ENCODE measurements at places on chromosomes 16 and 17.

GRCh38 chr16:7324321-7324720 lies 8.3 kb upstream of the RBFOX1 start:
- DNase-seq: no peak

GRCh38 chr17:81373536-81374160 lies 21.6 kb upstream of the BAHCC1 start:
- DNase-seq: no peak

DNA sequence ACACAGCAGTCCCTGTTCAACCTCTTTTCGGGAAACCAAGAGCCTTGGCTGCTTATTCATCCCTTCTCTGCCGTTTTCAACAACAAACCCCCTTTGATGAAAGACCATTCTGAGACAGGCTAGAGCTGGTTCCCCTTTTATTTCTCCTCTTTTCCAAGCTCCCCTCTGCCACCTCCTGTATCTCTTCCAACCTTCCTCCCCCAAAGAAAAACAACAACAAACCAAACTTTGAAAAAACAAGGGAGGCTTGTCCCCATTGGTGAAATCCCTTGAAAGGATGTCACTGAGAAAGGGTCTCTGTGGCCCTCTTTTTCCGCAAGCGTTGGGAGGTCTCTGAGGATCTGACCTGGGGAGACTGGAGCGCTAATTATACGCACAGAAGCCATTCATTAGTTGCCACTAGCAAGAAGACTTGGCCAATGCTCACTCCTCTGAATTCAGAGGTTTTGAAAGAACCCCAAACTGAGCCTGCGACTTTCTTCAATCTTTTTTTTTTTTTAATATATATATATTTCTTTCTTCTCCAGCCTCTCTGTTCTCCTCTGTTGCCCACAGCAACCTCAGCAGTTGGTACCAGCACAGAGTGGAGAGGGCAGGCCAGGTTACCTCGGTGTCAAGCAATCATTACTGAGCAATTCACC lies 101.4 kb downstream of the PITPNC1 start:
- DNase-seq: no peak

DNA sequence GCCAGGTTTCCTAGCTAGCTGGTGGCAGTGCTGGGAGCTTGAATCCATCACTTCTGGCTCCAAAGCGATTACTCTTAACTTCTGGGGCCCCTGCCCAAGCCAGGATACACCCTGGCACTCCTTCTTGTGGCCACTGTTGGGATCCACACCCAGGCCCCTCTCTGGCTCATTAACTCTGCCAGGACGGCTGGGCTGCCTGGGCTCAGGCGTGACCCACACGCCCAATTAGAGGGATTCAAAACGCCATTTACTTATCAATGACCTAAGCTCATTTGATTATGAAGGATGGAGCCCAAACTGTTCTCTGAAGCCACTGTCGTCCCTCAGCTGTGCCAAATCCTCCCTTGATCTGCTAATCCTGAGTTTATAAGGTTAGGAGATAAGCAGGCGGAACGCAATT lies 79.7 kb upstream of the BRD7 start:
- DNase-seq: no peak

DNA sequence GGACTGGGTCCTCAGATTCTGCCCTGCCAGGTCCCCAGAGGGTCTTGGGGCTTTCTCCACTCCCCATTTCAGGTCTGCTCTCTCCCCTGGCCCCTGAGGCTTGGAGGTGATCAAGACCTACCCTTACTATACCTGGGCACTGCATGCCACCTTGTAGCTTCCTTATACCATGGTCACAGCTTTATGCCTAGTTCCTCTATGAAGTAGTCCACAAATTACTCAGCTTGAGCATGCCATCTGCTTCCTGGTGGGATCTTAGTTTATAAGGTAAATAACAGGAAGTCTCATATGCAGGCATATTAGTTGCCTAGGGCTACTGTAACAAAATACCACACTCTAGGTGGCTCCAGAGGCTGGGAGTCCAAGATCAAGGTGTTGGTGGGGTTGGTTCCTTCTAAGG lies 11.0 kb upstream of the PMFBP1 start:
- no peak for DNase-seq

GRCh38 chr16:81879625-81880024 lies 100.5 kb downstream of the PLCG2 start:
- DNase-seq: peak; percentile 38

DNA sequence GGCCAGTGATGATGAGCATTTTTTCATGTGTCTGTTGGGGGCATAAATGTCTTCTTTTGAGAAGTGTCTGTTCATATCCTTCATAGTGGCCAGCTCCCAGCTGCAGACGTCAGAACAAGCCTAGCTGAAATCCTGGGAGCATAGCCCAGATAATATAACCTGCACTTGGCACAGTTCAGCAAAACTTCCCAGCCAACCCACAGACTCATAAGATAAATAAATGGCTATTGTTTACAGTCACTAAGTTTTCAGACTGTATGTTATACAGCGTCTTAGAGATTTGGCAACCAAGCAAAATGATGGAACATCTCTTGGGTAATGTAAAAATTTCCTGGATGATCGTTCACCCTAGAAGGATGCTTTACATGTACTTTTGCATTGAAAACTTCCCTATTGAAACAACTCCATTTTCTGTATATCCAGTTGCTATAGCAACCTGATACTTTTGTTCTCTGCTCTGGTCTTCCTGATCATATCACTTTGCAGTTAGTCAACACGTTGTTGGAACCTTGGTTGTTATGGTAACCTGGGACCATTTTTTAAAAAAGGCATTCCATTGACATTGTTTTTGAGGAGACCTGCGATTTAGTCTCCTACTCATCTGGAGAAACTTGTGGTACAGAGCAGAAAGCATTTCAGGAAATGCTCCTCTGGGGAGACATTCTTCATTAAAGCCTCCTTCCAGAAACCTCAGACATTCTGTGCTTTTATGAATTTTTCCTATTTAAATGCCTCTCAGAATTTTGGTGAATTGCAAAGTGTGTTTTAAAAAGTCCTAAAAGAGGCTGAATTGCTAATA lies 378.7 kb downstream of the HS3ST4 start:
- no peak for DNase-seq

- no peak for DNase-seq
These were observed 658 bp downstream of the CACNG4 start for GRCh38 chr17:66964930-66965800.

DNA sequence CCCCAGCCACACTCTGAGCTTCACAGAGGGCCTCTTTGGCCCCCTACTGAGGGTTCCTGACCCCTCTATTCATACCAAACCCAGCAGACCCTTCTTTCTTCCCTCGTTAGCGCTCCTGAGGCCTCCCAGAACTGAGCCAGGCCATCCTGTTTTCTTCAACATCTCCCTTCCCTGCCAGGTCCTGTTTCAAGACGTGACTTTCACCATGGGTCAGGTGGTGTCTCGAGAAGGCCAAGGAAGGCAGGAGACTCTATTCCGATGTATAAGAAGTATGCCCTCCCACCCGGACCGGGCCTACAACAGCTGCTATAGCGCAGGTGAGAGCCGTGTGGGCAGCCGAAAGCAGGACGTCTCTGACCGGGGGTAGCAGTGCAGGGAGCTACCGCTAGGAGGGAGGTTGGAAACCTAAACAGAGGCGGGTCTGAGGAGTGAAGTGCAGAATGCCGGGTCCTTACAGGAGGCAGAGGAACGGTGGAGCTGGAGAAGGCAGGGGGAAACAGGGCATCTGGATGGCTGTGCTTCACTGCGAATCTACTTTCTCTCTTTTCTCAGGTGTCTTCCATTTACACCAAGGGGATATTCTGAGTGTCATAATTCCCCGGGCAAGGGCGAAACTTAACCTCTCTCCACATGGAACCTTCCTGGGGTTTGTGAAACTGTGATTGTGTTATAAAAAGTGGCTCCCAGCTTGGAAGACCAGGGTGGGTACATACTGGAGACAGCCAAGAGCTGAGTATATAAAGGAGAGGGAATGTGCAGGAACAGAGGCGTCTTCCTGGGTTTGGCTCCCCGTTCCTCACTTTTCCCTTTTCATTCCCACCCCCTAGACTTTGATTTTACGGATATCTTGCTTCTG lies 1.3 kb upstream of the SENP3 start:
- DNase-seq: peak; percentile 41

DNA sequence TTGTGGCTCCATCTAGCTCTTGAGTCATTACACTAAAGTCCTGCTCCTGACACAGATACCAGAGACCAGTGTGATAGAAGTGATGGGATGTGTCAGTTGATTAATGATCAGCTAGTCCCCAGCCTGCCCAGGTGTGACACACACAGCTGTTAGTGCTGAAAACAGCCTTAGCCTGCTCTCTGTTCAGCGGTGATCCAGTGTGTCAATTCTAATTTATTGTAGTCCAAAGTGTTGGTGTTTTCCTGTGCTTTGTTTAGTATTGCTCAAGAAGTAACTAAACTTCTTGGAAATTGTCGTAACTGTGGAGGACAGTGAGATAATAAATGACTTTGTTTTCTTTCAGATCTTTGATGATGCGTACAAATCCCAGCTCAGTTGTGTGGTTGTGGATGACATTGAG lies 92.3 kb downstream of the WNT3 start:
- DNase-seq: peak; percentile 16

- DNase-seq: peak; percentile 81
These were observed 26.3 kb downstream of the AARSD1 start for GRCh38 chr17:42937712-42938596.

- DNase-seq: no peak
These were observed 41.4 kb downstream of the LIG3 start for GRCh38 chr17:35021520-35022380.

- no peak for DNase-seq
These were observed 50.1 kb downstream of the PECAM1 start for GRCh38 chr17:64340557-64340956.

- DNase-seq: peak; percentile 79
These were observed 76.4 kb downstream of the KCNJ12 start for GRCh38 chr17:21452377-21453143.

DNA sequence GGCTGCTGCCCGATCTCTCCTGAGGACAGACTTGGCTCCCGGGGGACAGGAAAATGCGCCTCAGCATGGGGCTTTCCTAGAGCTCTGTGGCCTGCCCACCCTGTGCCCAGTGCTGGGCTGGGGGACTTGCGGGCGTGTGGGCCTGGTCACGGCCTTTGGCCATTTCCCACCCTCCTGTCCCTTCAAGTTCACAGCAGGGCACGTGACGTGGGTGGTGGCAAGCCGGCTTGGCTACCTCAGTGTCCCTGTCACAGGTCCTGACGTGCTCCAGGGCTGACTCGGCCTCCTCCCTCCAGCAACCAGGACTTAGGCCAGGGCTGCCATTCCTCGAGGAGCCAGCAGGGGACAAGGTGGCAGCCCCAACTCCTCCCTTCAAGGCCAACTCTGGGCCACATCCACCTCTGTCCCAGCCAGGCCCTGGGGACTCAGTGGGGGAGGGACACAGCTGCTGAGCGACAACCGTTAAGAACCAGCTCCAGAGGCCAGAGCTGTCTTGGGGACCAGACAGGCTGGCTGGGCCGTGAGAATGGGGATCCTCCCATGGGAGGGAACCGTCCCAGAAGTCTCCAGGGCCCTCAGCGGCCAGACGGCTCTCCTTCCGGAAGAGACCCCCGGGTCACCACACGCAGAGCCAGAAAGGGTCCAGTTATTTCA lies 981 bp upstream of the UNC13D start:
- DNase-seq: peak; percentile 98

- peak; percentile 93 for DNase-seq
These were observed 69.0 kb downstream of the CNTNAP4 start for GRCh38 chr16:76346210-76346609.

GRCh38 chr17:33753452-33753851 lies 460.4 kb upstream of the ASIC2 start:
- DNase-seq: peak; percentile 57

- DNase-seq: no peak
These were observed 143.3 kb downstream of the STX8 start for GRCh38 chr17:9432134-9432885.

- DNase-seq: peak; percentile 85
These were observed 8.0 kb downstream of the ST3GAL2 start for GRCh38 chr16:70430667-70431536.

DNA sequence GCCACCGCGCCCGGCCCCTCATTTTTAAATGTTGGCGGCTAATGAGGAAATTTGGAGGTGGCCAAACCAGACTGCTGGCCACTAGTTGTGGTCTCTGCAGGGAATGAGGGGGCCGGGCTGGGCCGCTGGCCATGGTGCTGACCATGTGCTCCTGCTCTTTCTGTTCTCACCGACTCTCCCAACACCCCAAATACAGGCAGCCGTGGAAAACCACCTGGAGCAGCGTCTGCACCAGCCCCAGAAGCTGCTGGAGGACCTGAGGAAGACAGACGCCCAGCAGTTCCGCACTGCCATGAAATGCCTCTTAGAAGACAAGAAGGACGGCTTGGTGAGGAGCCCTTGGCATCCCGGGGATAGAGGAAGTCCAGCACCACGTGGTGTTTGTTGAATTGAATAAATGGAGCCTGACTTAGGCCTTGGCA lies 21.3 kb downstream of the OTOA start:
- DNase-seq: no peak

- DNase-seq: no peak
These were observed 32.1 kb downstream of the IST1 start for GRCh38 chr16:71927383-71927782.

DNA sequence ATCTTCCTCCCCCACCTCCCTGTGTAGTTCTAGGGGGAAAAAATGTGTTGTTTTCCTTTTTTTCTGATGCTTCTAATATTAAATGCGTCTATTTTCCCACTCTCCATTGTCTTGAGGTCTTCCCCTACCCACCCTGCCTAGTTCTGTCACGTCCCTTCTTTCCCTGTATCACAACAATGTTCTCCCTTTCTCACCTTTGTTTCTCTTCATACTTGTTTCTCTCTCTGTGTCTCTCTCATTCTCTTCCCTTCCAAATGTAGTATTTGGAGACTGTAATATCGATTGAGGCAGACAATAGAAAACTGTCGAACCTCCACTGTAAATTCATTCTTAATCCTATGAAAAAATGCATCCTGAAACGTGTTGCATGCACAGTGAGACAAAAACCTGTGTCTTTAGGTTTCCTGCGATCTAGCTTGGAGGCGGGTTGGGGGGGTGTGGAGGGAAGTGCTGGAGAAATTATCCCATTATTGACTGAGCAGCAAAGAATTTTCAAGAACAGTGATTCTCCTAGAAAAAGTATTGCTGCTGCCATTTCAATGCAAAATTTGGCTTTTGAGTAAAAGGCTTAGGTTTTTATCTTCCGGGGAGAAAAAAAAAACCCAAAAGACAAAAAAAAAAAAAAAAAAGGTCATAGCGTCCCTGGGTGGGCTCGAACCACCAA lies 1.3 kb upstream of the PSMB3 start:
- peak; percentile 81 for DNase-seq

- no peak for DNase-seq
These were observed 693.5 kb upstream of the EEF2KMT start for GRCh38 chr16:5791011-5791657.
